ENCODE measurements at places on chromosomes 7 and 10.

DNA sequence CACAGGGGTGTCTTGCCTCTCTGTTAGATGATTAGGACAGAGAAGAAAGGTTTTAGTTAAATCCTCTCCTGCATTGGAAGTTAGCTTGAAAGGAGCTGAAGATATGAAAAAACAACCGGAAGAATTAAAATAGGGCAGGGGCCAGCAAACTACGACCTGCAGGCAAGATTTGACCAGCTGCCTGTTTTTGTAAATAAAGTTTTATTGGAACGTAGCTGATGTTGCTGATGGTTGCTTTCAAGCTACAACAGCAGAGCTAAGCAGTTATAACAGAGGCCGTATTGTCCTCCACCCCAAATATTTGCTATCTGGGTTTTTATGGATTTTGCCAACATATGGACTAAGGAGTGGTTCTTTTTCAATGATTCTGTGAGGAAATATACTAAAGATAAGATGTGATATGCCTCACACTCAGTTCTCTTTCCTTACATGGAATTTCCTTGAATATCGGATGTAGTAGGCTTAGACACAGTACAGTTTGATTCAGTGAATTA, 568.8 kb downstream of the PHTF2 start:
- DNase-seq = no peak

- DNase-seq = no peak
These were observed 827.7 kb downstream of the SORCS3 start for GRCh38 chr10:105468759-105469158.

DNA sequence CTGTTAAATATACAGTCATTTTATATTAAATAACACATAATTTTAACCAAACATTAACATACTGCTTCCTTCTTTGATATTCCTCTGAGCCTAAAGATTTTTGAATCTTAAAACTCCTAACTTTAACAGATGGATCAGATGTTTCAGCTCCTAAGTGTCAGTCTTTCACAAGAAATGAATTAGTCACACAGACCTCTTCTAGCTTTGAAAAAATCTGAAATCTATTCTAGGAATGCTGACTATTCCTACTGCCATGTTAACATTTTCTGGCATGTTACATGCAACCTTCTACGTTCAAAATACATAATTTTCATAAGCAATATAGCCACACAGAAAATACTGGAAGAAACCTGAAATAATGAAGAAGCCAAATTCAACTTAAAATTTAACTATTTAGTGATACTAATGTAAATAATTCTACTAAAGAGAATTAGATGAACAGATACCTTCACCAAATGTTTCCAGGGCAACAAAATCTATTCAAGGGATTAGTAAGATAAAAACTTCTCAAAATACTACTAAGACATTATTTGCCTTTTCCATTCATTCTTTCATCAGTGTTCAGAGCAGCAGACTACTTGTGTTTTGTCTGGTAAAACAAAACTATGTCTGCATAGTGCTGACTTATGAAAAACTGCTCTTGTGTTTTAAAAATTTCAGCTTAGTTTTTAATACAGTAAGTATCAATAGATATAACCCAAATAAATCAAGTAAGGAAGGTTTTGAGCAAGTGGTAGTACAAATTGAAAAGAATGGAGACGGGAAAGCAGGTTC, 9.2 kb downstream of the JMJD1C start:
- DNase-seq = no peak

DNA sequence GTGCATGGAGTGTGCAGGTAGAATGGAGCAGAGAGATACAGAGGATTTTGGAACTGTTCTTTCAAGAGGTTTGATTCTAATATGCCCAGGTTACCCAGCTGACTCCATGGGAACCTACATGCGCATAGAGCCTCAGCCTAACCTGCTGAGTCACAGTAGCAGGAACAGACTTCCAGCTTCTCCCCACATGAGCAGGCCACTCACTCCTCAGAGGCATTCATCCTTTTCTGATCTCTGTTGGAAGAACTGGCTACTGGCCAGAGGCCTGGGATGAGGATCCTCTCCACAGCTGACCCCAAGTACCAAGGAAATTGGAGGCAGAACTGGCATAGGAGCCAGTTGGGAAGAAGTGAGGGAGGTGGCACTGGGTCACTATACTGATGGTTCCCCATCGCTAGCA, 17.9 kb upstream of the CCSER2 start:
- no peak for DNase-seq

DNA sequence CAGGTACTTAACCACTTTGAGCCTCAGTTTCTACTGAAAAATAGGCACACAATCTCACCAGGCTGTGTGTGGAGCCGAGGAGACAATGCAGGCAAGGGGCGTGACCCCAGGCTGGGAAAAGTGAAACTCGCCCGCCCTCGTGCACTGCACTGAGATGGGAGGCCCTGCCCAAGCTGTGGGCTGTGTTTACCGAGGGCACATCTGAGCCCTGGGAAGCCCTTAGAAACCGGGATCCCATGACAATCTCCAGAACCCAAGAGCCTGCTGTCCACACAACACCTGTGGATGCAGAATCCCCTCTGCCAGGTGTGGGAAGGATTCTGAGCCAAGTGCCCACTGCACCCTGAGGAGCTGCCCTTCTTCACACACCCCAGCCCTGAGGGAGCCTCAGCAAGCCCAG, 198.3 kb downstream of the GRID1 start:
- no peak for DNase-seq

DNA sequence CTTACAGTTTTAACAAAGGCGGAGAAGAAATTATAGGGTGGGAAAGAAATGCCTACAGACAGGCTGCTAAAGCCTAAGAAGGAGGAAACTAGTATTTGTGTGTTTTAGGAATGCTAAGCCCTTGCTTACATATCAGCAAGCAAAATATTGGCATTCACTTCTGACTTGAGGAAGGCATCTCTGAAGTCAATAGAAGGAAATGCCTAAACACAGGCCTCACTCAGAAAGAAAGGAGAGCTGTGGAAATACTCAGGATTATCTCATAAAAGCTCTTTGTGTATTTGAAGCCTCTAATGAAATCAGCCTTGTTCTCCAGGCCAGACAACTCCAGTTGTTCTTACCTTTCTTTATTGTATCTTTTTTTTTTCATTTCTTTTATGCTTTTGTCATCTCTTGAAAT, 158.0 kb downstream of the AUTS2 start:
- no peak for DNase-seq

GRCh38 chr10:59033622-59034021, 142.8 kb upstream of the PHYHIPL start:
- DNase-seq = no peak

GRCh38 chr10:119396008-119396708, 146.4 kb downstream of the RGS10 start:
- DNase-seq = no peak

- DNase-seq = no peak
These were observed 74.8 kb upstream of the NEBL start for GRCh38 chr10:20971901-20972300.
